Choroid plexus epithelial cell (primary cell): ENCODE measurements at places on chromosomes 1 and 21.
A peak's percentile ranks its signal among the peaks of the same experiment; 100 is the strongest.

GRCh38 chr1:44472620-44473525 is 67.8 kb downstream of the RNF220 start:
- DNase-seq = no peak

GRCh38 chr1:54994355-54994990 is 4.3 kb upstream of the BSND start:
- no peak for DNase-seq

GRCh38 chr21:45352621-45353139 is 52.3 kb upstream of the COL18A1 start:
- no peak for DNase-seq

GRCh38 chr1:19462781-19463503 is 22.4 kb downstream of the CAPZB start:
- DNase-seq = no peak

- peak; percentile 76 for DNase-seq
Measured at GRCh38 chr1:162984699-162985098, 84.5 kb upstream of the RGS4 start.

GRCh38 chr1:22712502-22713271 is 2.0 kb downstream of the EPHB2 start:
- DNase-seq = no peak

GRCh38 chr21:32544697-32545096 is 40.6 kb downstream of the TCP10L start:
- DNase-seq = no peak

- peak; percentile 16 for DNase-seq
Measured at GRCh38 chr1:65207317-65207716, 59.3 kb downstream of the AK4 start.

GRCh38 chr1:172697534-172698002 is 38.7 kb downstream of the FASLG start:
- no peak for DNase-seq
